Muscle of leg (tissue), 16 donors: ENCODE measurements at places on chromosomes 5 and 9.

DNA sequence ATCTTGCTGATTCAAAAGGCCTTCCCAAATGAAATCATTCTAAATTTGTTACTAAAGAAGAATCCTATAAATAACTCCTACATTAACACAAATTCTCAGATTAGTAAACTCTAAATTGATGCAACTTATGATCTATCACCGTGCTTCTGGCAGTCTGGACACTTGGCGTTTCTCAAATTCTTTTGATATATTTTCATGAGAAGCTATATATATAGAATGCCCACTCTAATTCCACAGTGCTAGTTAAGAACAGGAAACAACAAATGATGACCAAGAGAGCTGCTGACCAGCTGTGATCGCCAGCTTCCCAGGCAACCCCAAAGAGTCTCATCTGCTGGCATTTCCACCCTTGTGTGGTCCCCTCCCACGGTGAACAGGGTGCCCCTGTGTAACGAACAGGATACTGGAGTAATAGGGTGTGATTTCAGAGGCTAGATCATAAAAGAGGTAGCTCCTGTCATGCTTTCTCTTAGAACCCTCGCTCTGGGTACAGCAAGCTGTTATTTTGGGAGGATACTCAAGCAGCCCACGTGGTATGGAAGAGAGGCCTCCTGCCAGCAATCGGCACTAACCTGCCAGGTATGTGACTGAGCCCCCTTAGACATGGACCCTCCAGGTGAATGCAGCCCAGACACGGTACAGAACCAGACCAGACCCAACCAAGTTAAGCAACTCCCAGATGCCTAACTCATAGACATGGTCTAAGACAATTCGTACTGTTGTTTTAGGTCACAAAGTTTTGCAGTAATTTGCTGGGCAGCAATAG lies 64.7 kb downstream of the CDC14B start:
- H3K4me1 ChIP-seq: no peaks in the 10 kb centered on the region
- no peak overlapping the region for H3K4me3 ChIP-seq
- no peaks in the 10 kb centered on the region for H3K27me3 ChIP-seq
- DNase-seq: no peak

GRCh38 chr9:121451586-121451985 lies 48.1 kb downstream of the GGTA1 start:
- H3K4me1 ChIP-seq: peaks cover 8% of the 10 kb centered on the region
- H3K36me3 ChIP-seq: no peaks in the 10 kb centered on the region
- no peak overlapping the region for H3K4me3 ChIP-seq
- no peaks in the 10 kb centered on the region for H3K27me3 ChIP-seq
- DNase-seq: no peak
- H3K27ac ChIP-seq: no peak overlapping the region

- no peak overlapping the region for H3K27ac ChIP-seq
- H3K36me3 ChIP-seq: no peaks in the 10 kb centered on the region
- no peaks in the 10 kb centered on the region for H3K4me1 ChIP-seq
- no peak overlapping the region for H3K4me3 ChIP-seq
- no peak for DNase-seq
These were observed 48.2 kb upstream of the JAK2 start for GRCh38 chr9:4936823-4937222.

DNA sequence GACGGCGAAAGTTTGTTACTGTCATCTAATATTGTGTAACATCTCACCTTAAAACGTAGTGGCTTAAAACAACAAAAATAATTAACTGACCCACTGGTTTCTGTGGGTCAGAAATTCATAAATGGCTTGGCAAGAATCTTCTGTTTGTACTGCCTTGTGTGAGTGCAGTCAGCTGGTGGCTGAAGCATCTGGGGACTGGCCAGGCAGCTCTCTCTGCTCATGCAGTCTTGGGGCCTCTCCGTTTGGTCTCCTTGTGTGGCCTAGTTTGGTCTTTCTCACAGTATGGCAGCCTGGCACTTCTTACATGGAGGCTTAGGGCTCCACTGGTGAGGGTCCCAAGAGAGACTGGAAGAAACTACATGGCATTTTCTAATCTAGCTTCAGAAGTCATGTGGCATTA lies 49.0 kb upstream of the CTXN3 start:
- no peak overlapping the region for H3K27ac ChIP-seq
- no peaks in the 10 kb centered on the region for H3K27me3 ChIP-seq
- peaks cover 2% of the 10 kb centered on the region for H3K4me1 ChIP-seq
- no peak for DNase-seq

DNA sequence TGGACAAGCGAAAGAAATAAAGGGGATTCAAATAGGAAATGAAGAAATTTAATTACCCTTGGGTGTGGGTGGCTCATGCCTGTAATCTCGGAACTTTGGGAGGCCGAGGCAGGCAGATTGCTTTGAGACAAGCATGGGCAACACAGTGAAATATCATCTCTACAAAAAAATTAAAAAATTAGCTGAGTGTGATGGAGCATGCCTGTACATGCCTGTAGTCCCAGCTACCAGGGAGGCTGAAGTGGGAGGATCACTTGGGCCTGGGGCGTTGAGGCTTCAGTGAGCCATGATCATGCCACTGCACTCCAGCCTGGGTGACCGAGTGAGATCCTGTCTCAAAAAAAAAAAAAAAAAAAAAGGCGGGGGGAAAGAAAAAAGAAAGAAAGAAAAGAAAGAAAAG lies 4.0 kb upstream of the RCL1 start:
- no peak for DNase-seq
- H3K4me1 ChIP-seq: peaks cover 9% of the 10 kb centered on the region
- H3K27me3 ChIP-seq: peaks cover 5% of the 10 kb centered on the region
- H3K4me3 ChIP-seq: no peak overlapping the region

GRCh38 chr5:1162751-1163150 lies 38.6 kb upstream of the SLC6A19 start:
- H3K36me3 ChIP-seq: no peaks in the 10 kb centered on the region
- peaks cover 9% of the 10 kb centered on the region for H3K4me1 ChIP-seq
- no peak for DNase-seq
- peaks cover 37% of the 10 kb centered on the region for H3K27me3 ChIP-seq
- H3K4me3 ChIP-seq: no peak overlapping the region

DNA sequence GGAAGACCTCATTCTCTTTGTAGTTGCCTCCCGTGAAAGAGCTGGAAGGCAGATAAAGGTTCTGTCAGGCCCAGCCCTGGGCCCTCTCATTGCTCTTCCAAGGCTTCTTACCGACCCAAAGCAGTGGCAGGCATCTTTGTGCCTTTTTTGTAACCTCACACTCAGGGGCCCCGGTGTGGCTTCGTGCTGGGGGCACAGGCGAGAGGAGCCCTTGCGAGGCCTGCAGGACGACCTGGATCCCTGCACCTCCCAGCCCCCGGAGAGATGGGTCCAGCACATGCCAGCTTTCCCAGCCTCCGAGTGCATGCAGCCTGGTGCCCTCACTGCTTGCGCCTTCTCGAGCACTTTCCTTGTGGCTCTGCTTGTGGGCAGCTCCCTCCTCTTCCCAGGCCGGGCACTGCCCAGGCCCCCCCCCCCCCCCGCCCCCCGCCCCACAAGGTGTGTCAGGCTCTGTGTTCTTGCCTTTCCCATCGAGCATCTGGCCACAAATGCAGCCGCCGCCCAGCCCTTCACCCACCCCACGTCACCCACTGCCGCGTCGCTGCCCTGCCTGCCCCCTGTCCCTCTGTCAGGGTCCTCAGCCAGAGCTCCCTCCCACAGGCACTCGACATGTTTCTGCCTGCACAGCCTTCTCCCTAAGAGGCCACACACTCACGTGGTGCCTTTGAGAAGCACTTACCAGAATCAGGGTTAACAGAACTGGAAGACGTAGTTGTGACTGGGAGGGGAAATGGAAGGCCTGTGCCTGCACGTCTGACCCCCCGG lies 63.7 kb upstream of the CACNA1B start:
- peaks cover 65% of the 10 kb centered on the region for H3K36me3 ChIP-seq
- H3K27ac ChIP-seq: no peak overlapping the region
- peaks cover 4% of the 10 kb centered on the region for H3K4me1 ChIP-seq
- H3K4me3 ChIP-seq: no peak overlapping the region

DNA sequence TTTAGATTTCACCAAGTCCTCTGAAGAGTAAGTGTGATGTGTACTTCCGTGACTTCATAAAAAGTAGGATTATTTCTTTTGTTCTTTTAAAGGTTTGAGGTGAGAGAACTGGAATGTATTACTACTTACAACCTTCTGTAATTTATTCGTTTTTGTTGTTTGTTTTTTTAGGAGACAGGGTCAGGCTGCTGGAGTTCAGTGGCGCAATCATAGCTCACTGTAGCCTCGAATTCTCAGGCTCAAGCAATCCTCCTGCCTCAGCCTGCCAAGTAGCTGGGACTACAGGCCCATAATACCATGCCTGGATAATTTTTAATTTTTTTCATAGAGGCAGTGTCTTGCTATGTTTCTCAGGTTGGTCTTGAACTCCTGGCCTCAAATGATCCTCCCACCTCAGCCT lies 68.3 kb upstream of the RETREG1 start:
- no peak overlapping the region for H3K27ac ChIP-seq
- no peak for DNase-seq
- no peaks in the 10 kb centered on the region for H3K27me3 ChIP-seq

DNA sequence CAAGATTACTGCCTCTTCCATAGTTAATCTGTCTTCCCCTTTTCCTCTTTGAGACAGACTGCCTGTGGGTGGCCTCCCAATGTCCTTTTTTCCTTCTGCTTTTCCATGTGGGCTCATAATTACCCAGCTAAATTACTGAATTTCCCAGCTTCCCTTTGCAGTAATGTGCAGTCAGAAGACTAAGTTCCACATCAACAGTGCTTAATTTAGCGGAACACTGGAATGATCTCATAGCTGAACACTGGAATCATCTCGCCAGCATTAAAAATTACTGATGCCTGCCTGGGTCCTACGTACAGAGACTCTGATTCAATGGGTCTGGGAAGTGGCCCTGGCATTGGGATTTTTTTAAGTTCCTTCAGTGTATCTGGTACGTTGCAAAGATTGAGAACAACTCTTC lies 84.3 kb downstream of the DNAH5 start:
- DNase-seq: no peak
- no peaks in the 10 kb centered on the region for H3K27me3 ChIP-seq
- no peaks in the 10 kb centered on the region for H3K4me1 ChIP-seq
- H3K4me3 ChIP-seq: no peak overlapping the region
- H3K27ac ChIP-seq: no peak overlapping the region
- no peaks in the 10 kb centered on the region for H3K36me3 ChIP-seq

GRCh38 chr9:3285365-3286161 lies 240.2 kb downstream of the RFX3 start:
- H3K4me1 ChIP-seq: no peaks in the 10 kb centered on the region
- no peak overlapping the region for H3K4me3 ChIP-seq
- no peaks in the 10 kb centered on the region for H3K27me3 ChIP-seq
- no peak for DNase-seq
- no peak overlapping the region for H3K27ac ChIP-seq
